ENCODE measurements at places on chromosomes 3 and 15.

GRCh38 chr3:100260081-100260684 lies 609 bp upstream of the TBC1D23 start:
- peak; percentile 15 for DNase-seq

DNA sequence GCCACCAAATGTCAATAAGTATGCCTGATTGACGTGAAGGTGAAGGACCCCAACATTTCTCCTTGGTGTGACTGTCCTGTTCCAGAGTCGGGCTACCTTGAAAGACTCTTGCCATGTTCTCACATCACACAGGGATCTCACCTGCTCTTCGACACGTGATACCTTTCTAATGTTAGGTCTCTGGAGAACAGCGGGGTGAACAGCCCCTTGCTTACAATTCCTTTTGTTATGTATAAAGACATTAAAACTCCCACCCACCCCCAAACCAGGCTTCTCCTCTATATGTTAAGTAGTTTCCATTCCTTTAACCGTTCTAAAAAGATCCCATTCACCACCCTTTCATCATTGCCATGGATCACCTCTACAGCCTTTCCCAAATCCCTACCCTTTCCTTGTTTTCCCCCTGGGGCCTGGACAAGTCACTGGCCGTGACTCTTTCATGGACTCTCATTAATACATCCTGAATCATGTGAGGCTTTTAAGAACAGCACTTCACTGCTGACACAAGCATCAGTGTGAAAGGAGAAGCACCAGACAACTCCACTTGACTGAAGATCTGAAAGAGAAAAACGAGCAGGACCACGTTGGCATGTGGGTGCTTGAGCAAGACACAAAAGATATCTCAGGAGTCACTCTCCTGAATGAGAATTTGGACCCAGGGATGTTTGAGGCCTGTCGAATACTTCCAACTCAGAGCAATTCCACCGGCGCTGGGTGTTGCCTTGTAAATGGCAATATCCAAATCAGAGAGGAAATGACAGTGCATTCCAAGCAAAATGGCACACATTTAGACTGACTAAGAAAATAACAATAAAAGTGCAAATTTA lies 115.0 kb downstream of the FOXP1 start:
- no peak for DNase-seq

DNA sequence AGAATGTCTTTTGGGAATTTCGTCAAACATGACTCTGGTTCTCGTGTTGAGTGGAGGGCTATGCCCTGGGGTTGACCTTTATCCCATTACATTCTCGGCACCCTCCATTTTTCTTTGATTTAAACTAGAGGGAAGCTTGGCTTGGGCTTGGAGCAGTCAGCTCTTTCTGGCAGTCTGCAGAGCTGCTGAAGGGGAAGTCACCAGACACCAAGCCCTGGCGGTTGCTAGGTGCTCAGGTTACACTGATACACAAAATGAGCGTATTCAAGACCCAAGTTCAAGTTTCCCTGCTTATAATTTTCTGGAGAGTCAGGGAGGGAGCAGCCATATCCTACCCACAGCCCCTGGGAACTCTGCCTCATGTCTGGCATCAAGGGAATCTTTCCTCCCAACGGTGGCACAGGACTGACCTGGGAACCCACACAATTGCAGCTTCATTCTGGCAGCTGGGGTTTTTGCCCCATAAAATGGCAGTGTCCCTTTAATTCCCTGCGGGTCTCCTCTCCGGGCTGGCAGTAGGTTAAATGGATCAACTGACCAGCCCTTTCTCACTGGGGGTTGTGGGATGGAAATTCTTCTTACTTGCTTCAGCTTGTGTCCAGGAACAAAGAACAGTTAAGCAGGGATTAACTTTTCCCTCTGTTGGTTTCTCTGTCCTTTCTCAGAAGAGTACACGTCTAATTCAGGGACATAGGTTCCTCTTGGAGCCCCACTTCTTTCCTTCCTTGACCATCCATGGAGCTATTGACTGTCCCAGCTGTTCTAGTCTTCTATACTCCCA lies 110.0 kb upstream of the DLG1 start:
- no peak for DNase-seq

- DNase-seq, result no peak
These were observed 116.9 kb upstream of the ABHD17C start for GRCh38 chr15:80578206-80578595.

DNA sequence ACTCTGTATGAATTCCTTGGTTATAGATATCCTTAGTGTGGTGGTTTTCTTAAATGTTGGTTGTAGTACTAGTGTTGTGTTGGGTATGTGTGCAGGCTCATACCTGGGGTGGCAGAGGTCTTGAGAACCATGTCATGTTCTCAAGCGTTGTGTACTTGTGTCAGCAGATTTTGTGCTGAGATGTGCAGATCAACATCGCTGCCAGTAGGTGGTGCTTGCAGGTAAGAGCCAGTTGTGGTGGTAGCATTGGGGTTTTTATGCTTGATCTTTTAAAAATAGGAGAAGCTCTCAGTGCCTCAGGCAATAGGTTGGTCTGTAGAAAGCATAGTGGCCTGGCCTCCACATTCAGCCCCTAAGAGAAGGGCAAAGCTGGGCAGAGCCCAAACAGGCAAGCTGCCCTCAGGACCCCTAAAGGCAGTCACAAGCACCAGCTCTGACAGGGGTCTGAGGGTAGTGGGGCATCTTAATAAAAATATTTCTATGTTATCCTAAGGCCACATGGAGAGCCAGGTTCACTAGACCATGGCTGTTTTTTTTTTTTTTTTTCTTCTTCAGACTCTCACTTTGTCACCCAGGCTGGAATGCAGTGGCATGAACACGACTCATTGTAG lies 164.0 kb downstream of the IL20RB start:
- DNase-seq, result peak; percentile 60

DNA sequence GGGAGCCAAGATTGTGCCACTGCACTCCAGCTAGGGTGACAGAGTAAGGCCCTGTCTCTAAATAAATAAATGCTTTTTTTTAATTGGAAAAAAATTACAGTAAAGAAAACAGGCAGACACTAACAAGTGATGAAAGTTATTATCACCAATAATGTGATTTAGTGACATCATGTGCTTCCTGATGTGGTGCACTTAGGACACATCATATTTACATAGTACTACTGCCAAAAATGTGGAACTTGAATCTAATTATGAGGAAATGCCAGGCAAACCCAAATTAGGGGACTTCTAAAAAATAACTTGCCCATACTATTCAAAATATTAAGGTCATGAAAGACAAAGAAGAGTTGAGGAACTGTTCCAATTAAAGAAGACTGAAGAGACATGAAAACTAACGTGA lies 30.8 kb downstream of the MAP4 start:
- no peak for DNase-seq

DNA sequence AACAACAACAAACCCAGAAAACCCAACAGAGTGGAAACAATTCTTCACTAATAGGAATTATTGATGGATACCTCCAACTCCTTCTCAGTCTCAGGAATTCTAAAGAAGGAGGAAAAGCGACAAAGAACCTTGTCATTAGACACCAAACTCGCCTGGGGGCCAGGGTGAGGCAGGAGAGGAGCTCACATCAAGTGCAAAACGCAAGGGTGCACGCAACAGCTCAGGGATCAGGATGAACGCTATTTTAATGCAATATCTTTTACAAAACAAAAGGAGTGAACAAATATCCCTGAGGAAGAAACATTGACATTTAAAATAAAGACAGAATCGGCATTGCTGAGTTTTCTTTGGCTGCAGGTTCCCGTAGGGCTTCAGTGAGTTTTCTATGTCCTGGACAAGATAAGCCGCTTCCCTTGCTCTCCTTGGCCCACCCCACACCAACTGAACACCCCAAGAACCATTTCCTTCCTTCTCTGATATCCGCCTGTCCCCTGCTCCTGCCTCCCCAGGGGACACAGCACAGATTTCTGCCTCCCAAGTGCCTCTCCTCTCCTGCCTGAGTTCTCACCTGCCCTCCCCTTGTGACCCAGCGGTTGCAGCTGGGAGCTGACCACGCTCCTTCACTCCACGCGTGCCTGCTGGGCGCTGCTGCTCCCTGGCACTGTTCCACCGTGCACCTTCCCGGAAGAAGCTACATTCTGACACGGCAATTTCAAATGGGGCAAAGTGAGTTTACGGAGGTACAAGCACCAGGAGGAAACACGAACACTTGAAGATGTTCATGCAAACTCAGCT lies 63.0 kb downstream of the ATP10A start:
- no peak for DNase-seq

DNA sequence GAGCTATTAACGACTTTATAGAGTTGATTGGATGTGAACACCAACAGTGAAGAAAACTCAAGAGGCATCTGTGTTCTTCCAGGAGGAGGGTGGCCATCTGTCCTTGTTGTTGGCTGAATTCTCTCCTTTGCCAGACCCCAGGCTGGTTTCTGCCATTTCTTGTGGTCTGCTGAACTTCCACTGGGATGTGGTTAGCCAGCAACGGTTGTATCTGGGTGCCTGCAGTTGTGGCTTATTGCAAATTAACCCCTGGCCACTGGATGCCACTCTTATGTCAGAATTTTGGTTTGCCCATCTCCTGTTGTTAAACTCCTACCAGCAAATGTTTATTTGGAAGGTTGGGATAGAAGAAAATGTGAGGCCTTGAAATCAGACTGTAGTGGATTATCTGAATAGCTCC lies 163.6 kb upstream of the TBC1D5 start:
- DNase-seq, result peak; percentile 1

- no peak for DNase-seq
These were observed 235.6 kb downstream of the MYRIP start for GRCh38 chr3:40045051-40045450.

- no peak for DNase-seq
These were observed 46.1 kb downstream of the GPR176 start for GRCh38 chr15:39873978-39874377.

- peak; percentile 85 for DNase-seq
These were observed 62.5 kb downstream of the CBLB start for GRCh38 chr3:105806359-105806758.

DNA sequence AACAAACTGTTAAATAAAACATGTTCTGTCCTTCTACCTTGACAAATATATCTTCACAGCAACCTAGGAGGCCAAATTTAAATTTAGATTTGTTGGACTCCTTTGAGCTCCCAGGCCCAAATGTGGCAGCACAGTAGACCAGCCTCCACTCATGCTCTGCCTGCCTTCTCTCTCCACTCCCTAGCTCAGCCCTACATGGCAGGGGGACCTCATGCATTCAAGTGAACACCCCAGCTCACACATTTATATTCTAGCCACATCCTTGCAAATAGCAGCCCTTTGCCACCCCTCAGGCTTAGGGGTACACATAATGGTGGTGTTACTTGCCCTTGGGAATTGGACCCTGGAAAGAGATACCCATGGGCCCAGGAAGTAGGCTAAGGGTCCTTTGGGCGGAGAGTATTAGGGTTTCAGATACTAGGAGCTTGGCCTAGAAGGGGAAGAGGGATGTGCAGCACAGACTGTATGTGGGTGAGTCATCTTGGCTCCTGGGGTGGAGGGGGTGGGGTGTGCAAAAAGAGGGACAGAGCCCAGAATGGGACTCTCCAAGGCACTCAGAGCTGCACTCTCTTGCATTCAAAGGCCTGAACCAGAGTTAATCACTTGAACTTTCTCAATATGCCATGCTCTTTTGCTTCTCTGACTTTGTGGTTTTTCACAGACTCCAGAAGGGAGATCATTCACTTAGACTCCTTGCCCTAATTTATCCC lies 268.4 kb upstream of the ROPN1 start:
- no peak for DNase-seq

DNA sequence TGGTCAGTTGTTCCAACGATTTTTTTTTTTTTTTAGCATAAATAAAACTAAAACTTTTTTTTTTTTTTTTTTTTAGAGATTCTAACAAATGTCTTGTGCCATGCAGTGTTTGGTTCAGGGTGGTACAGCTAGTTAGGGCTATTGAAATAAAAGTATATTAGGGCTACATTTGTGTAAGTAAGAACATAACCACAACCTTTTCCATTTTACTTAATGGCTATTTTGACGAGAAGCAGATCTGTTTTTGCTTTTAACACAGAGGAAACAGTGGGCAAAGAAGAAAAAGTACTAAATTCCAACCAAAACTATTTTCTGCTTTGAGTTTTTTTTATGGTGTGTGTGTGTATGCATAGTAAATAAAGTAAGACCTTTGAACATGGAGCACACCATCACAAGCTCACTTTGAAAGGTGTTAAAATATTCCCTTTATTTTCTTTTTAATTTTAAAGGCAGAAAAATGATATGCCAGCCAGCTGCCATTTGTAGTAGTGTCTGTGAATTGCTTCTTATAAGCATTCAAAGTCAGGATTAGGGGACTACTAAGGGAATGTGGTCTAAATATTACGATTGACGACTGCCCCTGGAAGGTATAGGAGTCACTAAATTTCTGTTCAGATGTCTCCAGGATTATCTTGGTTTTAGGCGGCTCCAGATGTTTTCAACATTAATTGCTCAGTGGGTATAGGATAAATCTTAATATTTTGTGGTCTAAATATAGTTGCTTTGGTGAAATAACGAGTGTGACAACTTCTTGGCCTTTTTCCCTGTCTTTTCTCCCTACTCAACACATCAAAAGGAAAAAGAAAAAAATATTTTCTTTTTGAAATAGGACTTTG lies 3.1 kb downstream of the RARB start:
- no peak for DNase-seq

- DNase-seq, result no peak
These were observed 184.9 kb upstream of the UBE3A start for GRCh38 chr15:25623708-25624107.

DNA sequence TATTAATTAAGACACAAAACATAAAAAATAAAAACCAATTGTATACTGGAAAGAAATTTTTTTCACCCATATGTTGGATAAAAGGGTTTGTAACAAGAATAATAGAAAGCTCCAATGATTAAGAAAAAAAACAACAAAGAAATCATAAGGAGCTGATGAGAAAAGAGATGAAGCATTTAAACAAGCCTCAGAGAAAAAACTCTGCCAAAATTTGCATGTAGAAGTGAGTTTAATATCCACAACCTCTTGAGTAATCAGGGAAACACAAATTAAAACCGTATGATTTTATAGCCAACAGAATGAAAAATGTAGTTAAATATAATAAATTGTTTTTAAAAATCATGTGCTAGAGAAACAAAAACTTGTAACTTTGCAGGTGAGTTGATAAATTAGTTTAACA lies 192.9 kb downstream of the BCHE start:
- no peak for DNase-seq

DNA sequence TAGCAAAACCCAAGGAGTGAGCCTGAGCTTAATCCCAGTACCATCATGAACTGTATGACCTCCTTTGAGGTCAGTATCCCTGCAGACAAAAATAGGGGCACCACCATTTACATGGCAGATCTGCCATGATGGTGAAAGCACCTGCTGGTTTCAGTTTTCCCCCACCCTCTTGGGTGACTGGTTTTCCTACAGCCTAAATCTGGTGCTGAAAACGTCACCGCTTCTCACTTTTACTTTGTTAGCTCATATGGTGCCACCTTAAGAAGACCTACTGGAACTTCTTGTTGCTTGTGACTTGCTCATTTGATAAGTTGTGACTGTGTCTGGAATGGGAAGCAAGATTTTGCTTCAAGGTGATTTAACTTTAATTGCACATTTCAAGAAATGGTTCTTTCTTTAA lies 5.1 kb downstream of the PPP1R2 start:
- no peak for DNase-seq

GRCh38 chr3:57555306-57555705 lies 768 bp upstream of the PDE12 start:
- peak; percentile 13 for DNase-seq

GRCh38 chr3:60301142-60301541 lies 950.1 kb downstream of the FHIT start:
- DNase-seq, result no peak
